ENCODE measurements at places on chromosomes 3 and 15.

DNA sequence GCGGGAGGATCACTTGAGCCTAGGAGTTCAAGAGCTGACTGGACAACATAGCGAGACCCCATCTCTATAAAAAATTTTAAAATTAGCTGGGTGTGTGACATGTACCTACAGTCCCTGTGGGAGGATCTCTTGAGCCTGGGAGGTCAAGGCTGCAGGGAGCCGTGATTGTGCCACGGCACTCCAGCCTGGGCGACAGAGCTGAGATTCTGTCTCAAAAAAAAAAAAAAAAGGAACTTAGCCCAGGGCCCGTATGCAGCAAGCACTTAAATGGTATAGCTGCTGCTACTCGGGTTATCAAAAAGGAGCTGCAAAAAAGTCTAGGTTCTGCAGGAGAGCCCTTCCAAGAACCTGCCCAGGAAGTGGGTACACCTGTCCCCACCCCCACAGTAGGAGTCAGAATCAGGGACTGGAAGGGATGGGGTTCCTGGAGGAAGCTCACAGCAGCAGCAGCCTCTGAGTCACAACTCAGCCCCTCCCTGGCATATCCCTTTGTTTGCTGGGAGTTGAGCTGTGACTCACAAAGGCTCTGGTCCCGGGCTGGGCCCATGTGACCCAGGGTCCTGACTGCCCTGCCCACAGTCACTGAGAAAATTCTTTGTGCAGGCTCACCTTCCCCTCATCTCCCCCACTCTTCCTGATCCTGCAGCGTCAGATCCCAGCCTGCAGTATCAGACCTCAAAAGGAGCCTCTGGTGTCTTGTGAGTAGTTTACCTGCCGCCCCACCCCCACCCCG lies at the start of gene SPATA12:
SPATA12 (plus strand) TSS at position 576 of the 733 bp plus-strand sequence. CDS start 13,031 bp downstream, outside the sequence.
- peak; percentile 86 for DNase-seq

GRCh38 chr15:74156678-74157411 lies 16.7 kb upstream of the ISLR start:
- no peak for DNase-seq

GRCh38 chr15:64717130-64717529 lies 58.3 kb downstream of the RBPMS2 start:
- DNase-seq, result no peak

- DNase-seq, result no peak
These were observed 23.1 kb downstream of the CCNL1 start for GRCh38 chr3:157136647-157137387.

GRCh38 chr3:140822401-140823047 lies 119.1 kb upstream of the SLC25A36 start:
- DNase-seq, result no peak

- no peak for DNase-seq
These were observed 89.3 kb downstream of the LPP start for GRCh38 chr3:188243124-188243795.

DNA sequence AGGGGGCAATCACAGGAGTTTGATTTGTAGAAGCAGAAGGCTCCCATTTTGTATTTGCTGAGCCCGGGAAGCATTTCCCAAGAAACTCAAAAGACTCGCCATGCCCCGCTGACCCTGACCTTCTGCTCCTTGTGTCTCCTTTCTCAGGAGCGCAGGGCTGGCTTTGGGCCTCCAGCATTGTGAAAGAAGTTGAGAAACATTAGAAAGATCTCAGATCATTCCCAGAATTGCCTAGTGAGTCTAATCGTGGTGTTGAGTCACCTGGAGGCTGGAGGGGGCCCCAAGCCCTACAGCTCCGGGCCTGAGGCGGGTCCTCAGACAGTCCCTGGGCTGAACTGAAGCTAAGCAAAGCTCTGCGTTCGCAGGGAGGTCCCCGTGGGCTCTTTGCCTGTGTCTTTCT lies 10.9 kb upstream of the PIGZ start:
- DNase-seq, result no peak

Data from ACHN (cell line).